ENCODE measurements at places on chromosomes 7 and 10.

DNA sequence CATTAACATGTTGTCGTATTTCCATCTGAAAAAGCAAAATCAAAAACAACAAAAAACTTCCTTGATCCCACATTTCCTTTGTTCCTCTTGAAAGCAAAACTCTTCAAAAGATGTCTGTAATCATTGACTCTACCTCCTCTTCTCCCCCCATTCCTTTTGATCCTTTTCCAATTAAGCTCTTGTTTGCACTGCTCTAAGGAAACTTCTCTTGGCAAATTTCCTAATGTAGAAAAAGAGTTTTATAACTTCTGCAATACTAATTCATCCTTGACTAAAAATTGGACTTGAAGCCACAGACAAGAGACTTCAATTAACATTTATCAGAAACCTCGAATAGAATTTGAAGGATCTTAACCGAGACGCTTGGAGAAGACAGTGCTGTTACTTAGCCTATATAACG lies 317.1 kb upstream of the SEMA3C start:
- DNase-seq, result no peak

- DNase-seq, result no peak
These were observed 119.5 kb downstream of the APBB1IP start for GRCh38 chr10:26557641-26558014.

DNA sequence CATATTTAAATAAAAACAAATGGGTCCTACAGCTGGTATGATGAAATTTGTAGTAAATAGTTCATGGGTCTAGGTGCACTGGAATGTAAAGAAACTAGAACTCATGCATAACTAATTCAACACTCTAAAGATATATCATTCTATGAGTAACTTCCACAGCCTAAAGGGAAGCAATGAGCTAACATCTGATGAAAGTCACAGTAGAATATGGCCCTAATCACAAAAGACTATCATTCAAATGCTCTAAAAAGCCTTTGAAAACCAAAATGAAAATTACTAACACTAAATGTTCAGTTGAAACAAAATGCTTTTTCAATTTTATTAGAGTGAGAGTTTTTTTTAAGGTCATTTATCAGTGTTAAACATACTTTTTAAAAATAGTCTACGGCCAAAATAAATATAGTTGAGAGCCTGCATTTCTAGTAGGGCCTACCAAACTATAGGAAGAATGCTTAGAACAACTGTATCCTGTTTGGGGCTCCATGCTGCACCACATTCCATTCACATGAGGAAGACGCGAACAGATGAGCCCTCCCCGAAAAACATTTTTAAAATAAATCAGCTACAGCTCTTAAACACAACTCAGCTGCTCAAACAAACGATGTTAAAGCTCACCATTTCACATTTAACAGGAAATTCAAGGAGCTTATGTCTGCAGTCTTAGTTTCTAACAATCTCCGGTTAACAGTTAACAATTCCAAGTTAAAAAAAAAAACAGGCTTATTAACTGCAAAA lies 134.5 kb downstream of the NRBF2 start:
- DNase-seq, result no peak

GRCh38 chr7:30136743-30137485 lies 2.1 kb downstream of the MTURN start:
- DNase-seq, result no peak

- no peak for DNase-seq
These were observed 24.3 kb downstream of the SLC25A28 start for GRCh38 chr10:99595770-99596465.

- DNase-seq, result no peak
These were observed 32.3 kb downstream of the CDK1 start for GRCh38 chr10:60810437-60811182.

DNA sequence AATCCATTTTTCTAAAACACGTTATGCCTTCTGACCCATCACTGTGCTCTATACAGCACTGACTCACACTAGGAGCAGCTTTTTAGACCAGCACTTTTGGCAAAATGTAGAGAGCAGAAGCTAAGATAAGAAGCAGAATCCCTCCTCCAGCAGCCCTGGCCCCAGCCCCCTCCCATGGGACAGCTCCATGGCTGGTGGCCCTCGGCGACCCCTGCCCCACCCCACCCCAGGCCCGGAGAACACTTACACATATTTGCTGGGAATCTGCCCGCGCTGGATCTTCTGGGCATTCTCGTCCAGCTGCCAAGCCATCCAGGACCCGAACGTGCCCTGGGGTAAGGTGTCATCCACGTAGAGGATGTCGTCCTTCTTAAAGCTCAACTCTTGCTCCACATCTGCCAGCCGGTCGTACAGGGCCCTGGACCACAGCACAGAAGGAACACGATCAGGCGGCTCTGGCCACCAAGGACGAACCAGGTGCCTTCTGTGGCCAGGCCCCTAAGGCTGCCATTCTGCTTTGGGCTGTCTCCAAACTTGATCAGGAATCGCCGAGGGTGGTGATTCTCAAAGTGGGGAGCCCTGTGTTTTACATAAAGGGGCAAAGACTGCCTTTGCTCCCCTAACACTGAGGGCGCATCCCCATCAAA lies 119.9 kb downstream of the DLG5 start:
- no peak for DNase-seq

GRCh38 chr7:94094298-94094697 lies 90.1 kb upstream of the BET1 start:
- DNase-seq, result no peak

DNA sequence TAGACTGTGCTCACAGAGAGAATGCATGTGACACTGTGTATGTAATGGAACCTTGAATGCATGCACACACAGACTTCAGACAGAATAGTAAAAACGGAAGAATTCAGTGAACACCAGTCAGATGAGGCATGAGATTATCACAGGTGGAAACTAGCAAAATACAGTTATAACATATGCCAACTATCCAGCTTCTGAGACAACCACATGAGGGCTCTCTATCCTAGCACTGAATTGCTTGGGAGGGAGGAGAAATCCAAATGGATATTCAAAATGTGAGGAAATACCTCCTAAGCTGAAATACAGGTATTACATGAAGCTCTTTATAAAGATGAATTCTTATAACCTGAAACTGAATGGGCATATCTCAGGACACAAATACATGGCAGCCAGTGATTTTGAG lies 30.6 kb downstream of the GARS1 start:
- DNase-seq, result no peak

GRCh38 chr7:21777921-21778320 lies 167.8 kb downstream of the CDCA7L start:
- no peak for DNase-seq

- no peak for DNase-seq
These were observed 300.0 kb upstream of the SP8 start for GRCh38 chr7:21086688-21087087.

GRCh38 chr7:77442636-77443035 lies 26.5 kb upstream of the GSAP start:
- no peak for DNase-seq

- no peak for DNase-seq
These were observed 173.1 kb downstream of the PARD3 start for GRCh38 chr10:34641913-34642558.

GRCh38 chr7:131625817-131626372 lies 69.5 kb upstream of the PODXL start:
- DNase-seq, result no peak

GRCh38 chr10:7388602-7389001 lies 22.2 kb downstream of the SFMBT2 start:
- no peak for DNase-seq

- DNase-seq, result no peak
These were observed 210.2 kb upstream of the NPY start for GRCh38 chr7:24073651-24074420.

GRCh38 chr7:3888096-3888495 lies 587.0 kb downstream of the SDK1 start:
- DNase-seq, result no peak

- DNase-seq, result no peak
These were observed 144.4 kb downstream of the PTPN20 start for GRCh38 chr10:47055386-47056246.

GRCh38 chr7:99742737-99743394 lies 7.9 kb upstream of the CYP3A7 start:
- DNase-seq, result no peak

- DNase-seq, result no peak
These were observed 40.2 kb upstream of the IFRD1 start for GRCh38 chr7:112410092-112410491.

DNA sequence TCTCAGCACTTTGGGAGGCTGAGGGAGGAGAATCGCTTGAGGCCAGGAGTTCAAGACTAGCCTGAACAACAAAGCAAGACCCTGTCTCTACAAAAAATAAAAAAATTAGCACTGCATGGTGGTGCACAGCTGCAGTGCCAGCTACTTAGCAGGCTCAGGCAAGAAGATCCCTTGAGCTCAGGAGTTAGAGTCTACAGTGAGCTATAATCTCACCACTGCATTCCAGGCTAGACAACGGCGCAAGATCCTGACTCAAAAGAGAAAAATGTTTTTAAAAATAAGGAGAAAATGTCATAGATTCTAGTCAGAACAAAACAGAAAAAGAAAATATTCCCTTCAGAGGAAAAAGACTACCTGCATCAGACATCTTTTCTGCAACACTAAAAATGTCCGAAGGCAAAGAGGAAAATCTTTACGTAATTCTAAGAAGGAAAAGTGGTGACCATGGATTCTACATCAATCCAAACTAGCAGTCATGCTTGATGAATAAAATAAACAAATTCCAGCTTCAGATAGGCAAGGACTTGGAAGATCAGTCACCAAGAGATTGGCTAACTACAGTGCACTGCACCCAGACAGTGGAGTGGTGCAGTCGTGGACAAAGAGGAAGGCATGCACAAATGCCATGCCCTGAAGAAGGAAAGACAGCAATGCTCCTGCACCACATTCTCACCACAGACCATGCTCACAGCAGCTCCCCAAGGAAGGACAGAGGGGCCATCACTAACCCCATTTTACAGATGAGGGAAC lies 54.3 kb downstream of the ERCC6 start:
- DNase-seq, result no peak

GRCh38 chr7:116216956-116217571 lies 6.7 kb downstream of the TES start:
- no peak for DNase-seq

DNA sequence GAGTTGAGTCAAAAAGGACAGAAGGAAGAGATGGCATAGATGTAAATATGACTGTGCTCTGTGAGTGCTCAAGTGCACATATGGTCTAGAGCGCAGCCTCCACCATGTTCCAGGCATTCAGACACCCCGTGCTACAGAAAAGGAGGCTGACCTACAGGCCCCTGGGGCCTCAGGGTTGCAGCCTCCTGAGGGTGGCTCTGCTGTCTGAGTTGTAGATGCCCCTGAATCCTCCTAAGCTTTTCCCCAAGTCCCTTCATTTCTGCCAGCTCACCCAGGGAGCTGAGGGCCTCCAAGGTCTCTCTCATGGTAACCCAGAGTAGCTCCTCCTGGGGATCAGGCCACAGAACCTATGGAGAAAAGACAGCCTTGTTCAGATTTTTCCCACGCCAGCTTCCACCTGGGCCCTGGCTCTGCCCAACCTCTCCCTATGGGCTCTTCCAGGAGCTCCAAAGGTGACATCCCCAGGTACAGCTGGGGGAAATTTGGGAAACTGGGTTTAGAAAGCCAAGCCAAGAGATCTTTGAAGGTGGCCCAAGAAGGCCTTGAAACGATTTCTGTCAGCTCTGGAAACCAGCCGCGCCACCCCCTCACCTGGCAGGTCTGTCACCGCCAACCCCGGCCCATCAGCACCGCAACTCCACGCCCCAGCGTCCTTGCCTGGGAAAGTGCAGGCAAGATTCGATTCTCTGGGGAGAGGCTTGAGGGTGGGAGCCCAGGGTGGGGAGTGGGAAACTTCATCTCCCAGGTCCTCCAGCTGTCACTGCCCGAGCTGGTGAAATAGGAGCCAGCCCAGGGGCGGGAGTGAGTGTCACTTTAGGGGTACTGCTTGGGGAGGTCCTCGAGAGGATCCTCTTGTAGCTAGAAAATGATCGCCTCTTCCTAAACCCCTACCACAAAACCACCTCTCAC lies 2.4 kb downstream of the ZNF467 start:
- DNase-seq, result no peak

GRCh38 chr7:121401896-121402295 lies 5.8 kb upstream of the FAM3C start:
- DNase-seq, result no peak

- DNase-seq, result no peak
These were observed 71.5 kb downstream of the MCMBP start for GRCh38 chr10:119801176-119801575.

DNA sequence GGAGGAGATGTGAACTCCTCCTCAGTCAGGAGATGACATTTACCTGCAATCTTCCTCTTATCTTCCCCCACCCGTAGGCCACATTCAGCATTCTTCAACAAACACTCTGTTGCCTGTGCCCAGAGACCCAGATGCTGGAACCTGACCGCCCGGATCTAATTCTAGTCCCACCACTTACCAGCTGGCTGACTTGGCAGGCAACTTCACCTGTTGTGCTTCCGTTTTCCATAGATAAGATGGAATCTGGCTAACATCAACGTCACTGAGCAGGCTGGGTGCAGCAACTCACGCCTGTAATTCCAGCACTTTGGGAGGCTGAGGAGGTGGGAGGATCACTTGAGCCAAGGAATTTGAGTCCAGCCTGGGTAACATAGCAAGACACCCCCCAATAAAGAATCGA lies 21.3 kb upstream of the FXYD4 start:
- DNase-seq, result no peak

DNA sequence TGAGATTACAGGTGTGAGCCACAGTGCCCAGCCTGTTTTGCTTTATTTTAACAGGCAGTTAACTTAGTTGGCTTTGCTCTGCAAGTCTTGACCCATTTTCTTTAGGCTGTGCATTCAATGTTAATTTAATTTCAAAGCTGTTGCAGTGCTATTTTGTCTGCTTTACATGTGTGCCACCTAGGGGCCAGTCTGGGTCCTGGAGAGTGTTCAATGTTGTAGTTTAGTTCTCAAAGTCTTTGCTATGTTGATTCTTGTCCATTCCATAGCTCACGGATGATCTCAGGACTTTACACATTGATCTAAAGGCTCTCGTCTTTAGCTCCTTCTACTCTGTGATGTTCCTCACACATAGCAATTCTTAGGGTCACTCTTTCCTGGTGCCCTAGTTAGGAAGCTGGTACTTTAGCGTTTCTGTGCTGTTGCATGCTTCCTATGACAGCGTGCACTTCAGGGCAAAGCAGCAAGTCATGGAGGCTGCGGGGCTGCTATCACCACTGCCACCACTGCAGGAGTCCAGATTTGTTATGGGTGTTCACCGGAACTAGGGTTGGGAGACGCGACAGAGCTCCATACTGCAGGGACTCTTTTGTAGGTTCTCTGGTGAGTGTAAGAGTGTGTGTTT lies 16.4 kb upstream of the ABCA13 start:
- no peak for DNase-seq

- DNase-seq, result no peak
These were observed 280.0 kb upstream of the GNAI1 start for GRCh38 chr7:79854621-79855020.

- DNase-seq, result no peak
These were observed 7.4 kb downstream of the GJD4 start for GRCh38 chr10:35612385-35613106.

- DNase-seq, result no peak
These were observed 360.0 kb downstream of the MAGI2 start for GRCh38 chr7:79093421-79093820.

GRCh38 chr7:121796381-121796780 lies 76.6 kb upstream of the PTPRZ1 start:
- no peak for DNase-seq

- no peak for DNase-seq
These were observed 6.6 kb upstream of the PITRM1 start for GRCh38 chr10:3179174-3179573.

GRCh38 chr7:43199371-43200160 lies 87.1 kb downstream of the HECW1 start:
- DNase-seq, result no peak
